ENCODE measurements at places on chromosomes 2 and 18.
A peak's percentile ranks its signal among the peaks of the same experiment; 100 is the strongest.

GRCh38 chr2:26033270-26033817 lies 540 bp upstream of the RAB10 start:
- DNase-seq = peak; percentile 80

DNA sequence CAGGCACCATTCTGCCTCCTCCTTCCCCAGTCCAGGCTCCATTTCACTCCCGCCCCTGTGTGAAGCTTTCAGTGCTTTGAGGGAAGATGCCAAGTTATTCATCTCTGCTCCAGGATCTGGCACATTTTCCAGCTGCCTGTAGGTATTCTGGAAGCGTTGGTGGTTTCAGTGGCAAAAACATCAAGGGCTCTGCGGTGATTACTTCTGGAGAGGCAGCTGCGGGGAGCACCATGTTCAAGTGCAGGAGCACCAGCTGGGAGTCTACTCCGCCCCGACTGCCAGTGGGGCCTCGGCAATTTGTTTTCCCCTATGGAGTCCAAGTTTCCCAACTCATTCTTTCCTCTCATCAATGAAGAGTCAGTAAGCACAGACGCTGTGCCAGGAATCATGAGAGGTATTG lies 211.7 kb downstream of the CLIP4 start:
- DNase-seq = no peak

DNA sequence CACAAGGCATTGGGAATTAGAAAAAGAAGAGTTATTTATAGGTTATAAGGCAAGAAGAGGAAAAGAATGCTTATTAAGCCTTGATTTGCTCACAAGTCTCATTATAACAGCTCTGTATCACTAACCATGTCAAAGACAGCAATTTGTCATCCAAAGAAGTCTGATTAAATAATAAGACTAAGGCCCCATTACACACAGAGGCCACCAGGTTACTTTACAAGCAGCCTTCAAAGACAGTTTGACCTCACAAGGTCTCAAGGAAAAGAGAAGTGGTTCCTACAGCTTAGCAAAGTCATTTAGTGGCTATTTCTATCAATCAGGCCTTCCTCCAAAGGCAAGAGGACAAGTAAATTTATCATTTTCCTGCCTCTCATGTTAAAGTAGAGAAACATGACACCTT lies 188.5 kb downstream of the MBD2 start:
- no peak for DNase-seq

DNA sequence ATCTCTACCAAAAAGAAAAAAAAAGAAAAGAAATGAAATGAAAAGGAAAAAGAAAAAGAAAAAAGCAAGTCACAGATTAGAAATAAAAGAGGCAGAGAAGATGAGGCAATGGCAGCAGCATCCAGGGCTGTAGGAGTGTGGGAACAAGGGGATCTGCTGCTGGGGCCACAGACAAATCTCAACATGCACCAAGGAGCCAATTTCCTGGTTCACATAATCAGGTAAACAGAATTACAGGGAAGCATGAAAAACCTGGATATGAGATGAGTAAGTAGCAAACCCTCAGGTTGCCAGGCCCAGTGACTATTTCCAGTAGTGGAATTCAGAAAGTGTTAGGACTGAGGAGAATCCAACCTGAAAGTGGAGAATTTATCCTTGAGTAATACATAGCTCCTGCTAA lies 77.4 kb upstream of the ARHGAP28 start:
- no peak for DNase-seq

DNA sequence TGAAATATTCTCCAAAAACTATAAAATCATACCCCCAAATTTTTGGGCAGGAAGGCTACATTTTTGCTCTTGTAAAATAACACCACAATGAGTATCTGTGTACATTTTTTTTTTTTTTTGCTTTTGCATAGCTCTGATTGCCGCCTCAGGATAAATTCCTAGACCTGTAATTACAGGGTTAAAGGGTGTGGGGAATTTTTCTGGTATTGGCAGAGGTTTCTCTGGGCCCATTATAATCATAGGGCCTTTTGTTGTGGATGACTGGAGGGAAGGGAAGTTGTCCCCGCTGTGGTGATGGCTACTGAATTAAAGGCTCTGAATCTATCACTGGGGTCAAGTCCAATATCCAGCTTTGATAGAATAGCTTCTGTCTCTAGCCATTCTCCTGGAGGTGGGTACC lies 26.6 kb downstream of the CCDC195 start:
- no peak for DNase-seq

DNA sequence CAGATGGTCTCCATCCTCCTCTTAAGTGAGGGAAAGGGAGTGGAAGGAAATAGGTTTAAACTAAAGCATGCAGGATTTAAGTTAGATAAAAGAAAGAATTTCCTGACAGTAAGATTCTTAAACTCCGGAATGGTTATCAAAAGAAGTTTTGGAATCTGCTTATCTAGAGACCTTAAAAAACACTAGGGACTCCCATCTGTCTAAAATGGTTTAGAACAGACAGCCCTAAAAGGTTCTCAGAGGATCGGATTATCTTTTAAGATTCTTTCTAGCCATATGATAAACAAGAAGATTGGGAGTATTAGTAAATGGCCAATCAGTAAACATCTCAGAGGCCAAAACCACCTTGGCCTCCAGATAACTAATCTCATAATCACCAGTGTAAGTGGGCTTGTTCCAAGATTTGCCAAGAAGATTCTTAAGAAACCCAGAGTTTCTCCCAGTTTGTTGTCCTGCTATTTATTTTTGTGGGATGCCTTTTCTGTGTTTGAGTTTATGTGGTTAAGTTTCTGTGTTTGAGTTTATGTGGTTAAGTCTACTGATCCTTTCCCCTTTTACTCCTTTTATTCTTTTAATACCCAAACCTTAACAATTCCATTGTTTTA lies 314.9 kb upstream of the NRP2 start:
- peak; percentile 7 for DNase-seq
